ENCODE measurements at places on chromosomes 3 and 15. TPM values are rescaled to one million over a fixed set of nuclear protein-coding genes. Genes with fewer than 3 reads are reported as not detected.

DNA sequence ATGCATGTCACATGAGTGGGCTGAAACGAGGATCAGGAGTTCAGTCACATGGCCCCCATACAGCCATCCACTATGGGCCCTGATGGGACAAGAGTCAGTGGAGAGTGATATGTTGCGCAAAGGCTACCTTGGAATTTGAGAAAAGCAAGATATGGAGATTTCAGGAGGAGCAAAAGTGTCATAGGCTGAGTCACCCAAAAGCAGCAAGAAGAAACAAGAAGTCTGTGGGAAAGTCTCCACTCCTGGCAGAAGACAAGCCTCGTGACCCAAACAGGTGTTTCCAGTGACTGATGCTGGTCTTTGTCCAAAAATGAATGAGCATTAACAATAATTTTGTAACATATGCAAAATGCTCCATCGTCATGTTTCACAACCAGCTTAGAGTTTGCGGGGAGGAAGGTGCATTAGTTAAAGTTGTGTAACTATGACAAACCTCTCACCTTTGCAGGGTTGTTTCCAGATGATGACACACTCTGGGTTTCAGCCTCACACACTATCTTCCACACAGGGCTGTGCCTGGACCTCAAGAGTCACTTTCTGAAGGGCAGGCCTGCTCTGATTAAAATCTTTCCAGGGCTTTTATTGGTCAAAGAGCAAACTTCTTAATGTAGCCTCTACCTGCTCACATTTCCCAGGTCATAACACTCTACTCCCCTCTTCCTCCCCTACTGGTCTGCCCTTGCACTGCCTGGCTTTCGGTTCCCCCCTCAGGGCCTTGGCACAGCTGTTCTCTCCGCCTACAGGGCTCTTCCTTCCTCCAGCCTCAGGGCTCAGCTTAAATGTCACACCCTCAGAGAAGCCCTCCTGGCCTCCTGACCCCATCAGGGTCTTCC is 3.9 kb upstream of the DNASE1L3 start:
- DNase-seq: no peak

DNA sequence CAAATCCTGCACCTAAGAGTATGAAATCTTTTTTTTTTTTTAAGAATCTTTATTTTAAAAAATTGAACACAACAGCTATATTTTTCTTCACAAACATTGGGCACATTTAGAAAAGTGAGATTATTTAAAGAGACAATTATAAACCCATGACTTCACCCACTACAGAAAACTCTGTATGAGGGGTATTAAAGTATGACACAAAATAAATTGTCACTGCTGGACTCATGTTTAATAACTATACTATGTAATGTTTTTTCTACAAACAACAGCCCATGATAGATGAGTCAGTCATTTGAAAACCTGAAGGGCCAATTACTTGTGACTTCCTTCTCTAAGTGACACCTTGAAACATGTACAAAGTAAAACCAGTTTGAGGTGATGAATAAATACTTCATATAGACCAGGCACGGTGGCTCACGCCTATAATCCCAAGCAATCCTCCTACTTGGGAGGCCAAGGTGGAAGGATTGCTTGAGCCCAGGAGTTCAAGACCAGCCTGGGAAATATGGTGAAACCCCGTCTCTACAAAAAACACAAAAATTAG is 36.0 kb downstream of the AQR start:
- no peak for DNase-seq

- DNase-seq: no peak
These were observed 24.7 kb downstream of the ZBBX start for GRCh38 chr3:167355446-167355845.

Gene CIAO2A
- 36.3 TPM for total RNA-seq

Gene ERC2
- total RNA-seq: 59.7 TPM
